Spinal cord (tissue), 10 donors: ENCODE measurements at places on chromosomes 2 and 18. TPM values are rescaled to one million over a fixed set of nuclear protein-coding genes. Genes with fewer than 3 reads are reported as not detected.

Gene SERPINB3
- polyA plus RNA-seq, result not detected

Gene NXPH2
- 17.0 TPM for polyA plus RNA-seq

Gene TLX2
- polyA plus RNA-seq, result 0.11 TPM

Gene GALNT3
- 7.5 TPM for polyA plus RNA-seq

Gene TRIM43
- polyA plus RNA-seq, result not detected

Gene GCG
- not detected for polyA plus RNA-seq

Gene TXNDC9
- 31.7 TPM for polyA plus RNA-seq

Gene OTOS
- polyA plus RNA-seq, result not detected

Gene OSR1
- polyA plus RNA-seq, result 3.9 TPM

Gene PSMD14
- 54.2 TPM for polyA plus RNA-seq

Gene CABLES1
- 12.6 TPM for polyA plus RNA-seq

Gene EML6
- 22.6 TPM for polyA plus RNA-seq

Gene COPS8
- polyA plus RNA-seq, result 160 TPM

Gene BMP10
- not detected for polyA plus RNA-seq

Gene LIMS3
- polyA plus RNA-seq, result 1.2 TPM

Gene ASIC4
- 47.2 TPM for polyA plus RNA-seq

Gene CAD
- polyA plus RNA-seq, result 49.2 TPM

Gene ERICH2
- polyA plus RNA-seq, result 3.0 TPM

Gene POTEC
- 0.05 TPM for polyA plus RNA-seq

Gene TNFRSF11A
- polyA plus RNA-seq, result 0.87 TPM

Gene TDRD15
- 0.48 TPM for polyA plus RNA-seq

Gene GIGYF2
- polyA plus RNA-seq, result 49.5 TPM

Gene SPP2
- polyA plus RNA-seq, result 0.51 TPM

Gene DUSP2
- 8.5 TPM for polyA plus RNA-seq

Gene MROH2A
- polyA plus RNA-seq, result 0.12 TPM

Gene CNRIP1
- polyA plus RNA-seq, result 118 TPM

Gene DNAJC5G
- 0.48 TPM for polyA plus RNA-seq

Gene ARHGAP15
- 6.3 TPM for polyA plus RNA-seq

Gene DNAH7
- polyA plus RNA-seq, result 11.6 TPM

Gene TSPYL6
- 0.14 TPM for polyA plus RNA-seq

Gene SLC19A3
- polyA plus RNA-seq, result 4.2 TPM

Gene INHA
- 5.1 TPM for polyA plus RNA-seq

Gene SALL3
- polyA plus RNA-seq, result 119 TPM
